Mammary epithelial cell (primary cell): ENCODE measurements at places on chromosomes 7 and 10. TPM values are rescaled to one million over a fixed set of nuclear protein-coding genes. Genes with fewer than 3 reads are reported as not detected.

GRCh38 chr10:6009150-6009549 is 31.8 kb upstream of the IL15RA start:
- peak; percentile 27 for DNase-seq

- no peak for DNase-seq
These were observed 59.2 kb downstream of the SLC16A12 start for GRCh38 chr10:89476150-89476549.

DNA sequence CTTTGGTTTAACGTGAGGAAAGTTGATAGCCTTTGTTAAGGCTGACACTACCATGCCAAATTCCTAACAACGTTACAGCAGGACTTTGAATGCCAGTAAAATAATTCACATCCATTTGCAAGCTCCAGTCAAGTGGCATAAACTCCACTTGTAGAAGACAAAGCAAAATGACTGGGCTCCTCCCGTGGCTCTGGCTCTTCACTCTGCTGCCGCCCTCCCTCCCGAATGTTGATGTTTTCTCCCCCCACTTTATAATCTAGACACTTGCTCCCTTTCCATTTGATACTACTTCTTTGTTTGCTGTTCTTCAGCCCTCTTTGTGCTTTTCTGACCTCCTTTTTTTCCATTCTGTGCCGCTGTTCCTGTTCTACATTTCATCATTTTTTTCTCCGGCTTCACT is 22.8 kb upstream of the ITGB8 start:
- DNase-seq, result no peak

DNA sequence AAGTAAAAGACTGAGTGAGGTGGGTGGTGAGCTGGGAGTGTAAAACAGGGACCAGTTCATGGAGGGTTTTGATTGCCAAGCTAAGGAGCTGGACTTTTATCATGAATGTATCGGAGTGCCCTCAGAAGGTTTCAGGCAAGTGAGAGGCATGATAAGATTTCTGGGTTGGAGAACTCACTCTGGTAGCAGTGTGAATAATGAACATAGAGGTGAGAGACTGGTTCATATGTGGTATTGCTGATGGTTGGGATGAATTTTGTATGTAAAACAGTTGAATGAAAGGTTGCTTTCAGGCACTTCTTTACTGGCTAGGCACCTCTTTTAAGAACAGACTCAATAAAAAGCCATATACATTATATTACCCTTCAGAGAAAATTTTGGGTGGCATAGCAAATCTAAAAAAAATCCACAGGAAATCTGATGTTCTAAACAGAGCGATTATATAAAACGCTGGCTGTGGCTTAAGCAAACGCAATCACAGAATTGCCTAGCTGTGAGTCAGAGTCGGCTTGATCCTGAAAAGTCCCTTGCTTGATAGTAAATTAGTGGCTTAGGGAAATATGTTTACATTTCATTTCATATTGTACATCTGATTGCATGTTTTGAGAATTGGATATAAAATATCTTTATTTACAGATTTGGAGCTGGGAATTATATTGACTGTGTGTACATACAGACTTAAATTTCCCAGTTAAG is 92.9 kb upstream of the HDAC9 start:
- DNase-seq, result no peak

- no peak for DNase-seq
These were observed 221.5 kb downstream of the MBL2 start for GRCh38 chr10:52551046-52551445.

- DNase-seq, result no peak
These were observed 28.5 kb downstream of the CYP2W1 start for GRCh38 chr7:1011297-1012003.

GRCh38 chr7:78006063-78006755 is 207.6 kb downstream of the PHTF2 start:
- no peak for DNase-seq

- DNase-seq, result peak; percentile 64
These were observed 17.2 kb downstream of the TSPAN13 start for GRCh38 chr7:16770657-16771329.

- DNase-seq, result no peak
These were observed 20.4 kb downstream of the PWWP2B start for GRCh38 chr10:132417257-132417910.

GRCh38 chr7:145978769-145979168 is 137.8 kb upstream of the CNTNAP2 start:
- no peak for DNase-seq

- DNase-seq, result peak; percentile 65
These were observed 630 bp downstream of the RSBN1L start for GRCh38 chr7:77696643-77697534.

GRCh38 chr10:12243864-12244620 is 48.1 kb downstream of the CDC123 start:
- DNase-seq, result no peak

- DNase-seq, result peak; percentile 9
These were observed 34.4 kb downstream of the POLR1F start for GRCh38 chr7:19674266-19674960.

DNA sequence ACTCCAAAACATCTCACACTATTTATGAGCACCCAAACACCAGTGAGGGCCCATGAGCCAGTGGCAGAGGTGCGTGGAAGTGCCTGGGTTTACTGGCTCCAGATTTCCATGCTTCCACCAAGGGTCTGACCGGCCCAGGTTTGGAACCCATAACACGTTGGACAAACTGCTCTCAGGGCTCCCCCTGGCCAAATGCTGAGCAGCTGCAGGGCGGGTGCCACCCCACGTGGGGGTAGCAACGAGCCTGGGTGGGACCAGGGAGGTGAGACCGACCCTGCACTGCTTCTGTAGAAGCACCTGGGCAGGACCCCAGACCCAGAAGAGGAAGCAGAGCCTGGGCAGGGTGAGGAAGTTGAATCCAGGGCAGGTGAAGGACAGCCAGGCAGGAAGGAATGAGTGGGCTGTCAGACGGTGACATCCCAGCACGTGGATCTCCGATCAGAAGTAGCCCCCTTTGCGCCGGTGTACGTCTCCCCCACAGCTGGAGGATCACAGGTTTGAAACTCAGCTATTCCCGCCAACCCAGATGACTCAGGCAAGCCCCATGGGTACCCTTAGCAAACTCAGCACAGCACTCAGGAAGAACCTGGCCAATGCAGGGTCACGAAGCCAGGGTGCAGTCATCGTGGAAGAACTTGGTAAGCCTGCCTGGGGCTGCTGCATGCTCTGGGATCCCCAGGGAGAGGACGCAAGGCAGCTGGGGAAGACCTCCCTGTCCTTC is 100.4 kb upstream of the DDC start:
- DNase-seq, result no peak

- no peak for DNase-seq
These were observed 37.9 kb upstream of the ABCB5 start for GRCh38 chr7:20577441-20578071.

GRCh38 chr10:13117841-13118783 is 18.1 kb downstream of the OPTN start:
- DNase-seq, result no peak

DNA sequence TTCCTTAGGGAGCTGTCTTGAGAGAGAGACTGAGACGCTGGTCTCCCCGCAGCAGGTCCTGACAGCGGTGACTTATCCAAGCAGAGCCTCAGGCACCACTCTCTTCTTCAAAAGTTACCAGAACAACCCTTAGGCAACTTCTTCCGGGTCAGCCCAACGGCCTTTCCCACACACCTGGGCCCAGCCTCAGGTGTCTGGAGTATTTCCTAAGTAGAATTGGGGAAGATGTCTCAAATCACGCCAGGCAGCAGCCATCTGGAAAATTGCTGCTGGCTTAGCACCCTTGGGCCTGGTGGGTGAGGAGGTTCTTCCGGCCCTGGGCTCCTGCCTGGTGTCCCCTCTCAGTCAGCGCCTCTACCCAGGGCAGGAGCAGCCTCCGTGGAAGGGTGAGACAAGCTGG is 80.4 kb upstream of the ANLN start:
- DNase-seq, result no peak

- DNase-seq, result no peak
These were observed 6.1 kb upstream of the RBM33 start for GRCh38 chr7:155638366-155638765.

DNA sequence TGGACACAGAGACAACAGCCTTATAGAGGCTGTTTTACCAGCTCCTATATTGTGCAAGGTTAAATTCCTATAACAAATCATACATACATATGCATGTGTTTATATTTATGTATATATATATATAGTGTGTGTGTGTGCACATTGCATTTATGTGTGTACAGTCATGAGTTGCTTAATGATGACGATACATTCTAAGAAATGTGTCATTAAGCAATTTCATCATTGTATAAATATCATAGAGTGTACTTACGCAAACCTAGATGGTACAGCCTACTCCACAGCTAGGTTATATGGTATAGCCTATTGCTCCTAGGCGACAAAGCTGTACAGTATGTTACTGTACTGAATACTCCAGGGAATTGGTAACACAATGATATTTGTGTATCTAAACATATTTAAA is 30.1 kb upstream of the TNKS2 start:
- no peak for DNase-seq

GRCh38 chr7:1025743-1026581 is 18.4 kb upstream of the GPR146 start:
- DNase-seq, result no peak

- DNase-seq, result no peak
These were observed 64.9 kb downstream of the LCOR start for GRCh38 chr10:96896884-96897589.

- DNase-seq, result no peak
These were observed 35.3 kb downstream of the AMZ1 start for GRCh38 chr7:2723138-2723850.

- DNase-seq, result no peak
These were observed 9.9 kb downstream of the TAS2R41 start for GRCh38 chr7:143487566-143487965.

DNA sequence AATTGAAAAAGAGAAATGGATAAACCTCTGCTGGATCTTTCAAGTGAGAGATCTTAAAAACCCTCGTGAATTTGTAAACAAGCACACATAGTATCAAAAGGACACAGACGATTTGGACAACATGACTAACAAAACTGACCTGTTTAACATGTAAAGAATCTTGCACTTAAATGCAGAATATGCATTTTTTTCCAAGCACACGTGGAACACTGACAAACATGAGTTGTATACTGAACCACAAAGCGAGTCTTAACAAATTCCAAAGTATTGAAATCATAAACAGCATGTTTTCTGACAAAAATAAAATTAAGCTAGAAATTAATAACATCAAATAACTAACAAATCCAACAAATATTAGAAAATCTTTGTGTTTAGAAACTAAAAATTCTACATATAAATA is 65.0 kb upstream of the ZNF746 start:
- peak; percentile 33 for DNase-seq

Gene CYP26A1
- not detected in 2 replicates for total RNA-seq

Gene OR2A5
- not detected in 2 replicates for total RNA-seq

Gene EN2
- 0.17 TPM for total RNA-seq

Gene NOD1
- 6.0 TPM for total RNA-seq

Gene EBLN1
- total RNA-seq, result not detected in 2 replicates

Gene TRIM50
- total RNA-seq, result not detected in 2 replicates

Gene PRSS37
- total RNA-seq, result not detected

Gene VWC2
- not detected in 2 replicates for total RNA-seq
